Astrocyte (in vitro differentiated cells and primary cell): ENCODE measurements at places on chromosomes 7 and 10.
A peak's percentile ranks its signal among the peaks of the same experiment; 100 is the strongest.

DNA sequence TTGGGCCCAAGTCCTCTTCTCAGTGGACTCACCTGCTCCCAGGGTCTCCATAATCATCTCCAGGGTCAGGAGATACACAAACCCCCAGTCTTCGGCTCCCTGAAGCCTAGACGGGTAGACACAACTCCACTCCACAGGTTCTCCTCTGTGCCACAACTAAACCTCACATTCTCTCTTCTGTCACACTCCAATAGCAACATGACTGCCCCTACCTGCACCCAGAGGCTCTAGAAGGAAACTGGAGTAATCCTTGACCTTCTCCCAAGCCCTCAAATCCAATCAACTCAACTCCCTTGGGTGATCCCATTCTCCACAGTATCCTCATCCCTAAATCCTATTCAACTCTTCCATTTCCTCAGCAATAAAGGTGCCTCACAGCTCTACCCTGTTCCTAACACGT is 16.2 kb downstream of the HNRNPF start:
- DNase-seq, result no peak

DNA sequence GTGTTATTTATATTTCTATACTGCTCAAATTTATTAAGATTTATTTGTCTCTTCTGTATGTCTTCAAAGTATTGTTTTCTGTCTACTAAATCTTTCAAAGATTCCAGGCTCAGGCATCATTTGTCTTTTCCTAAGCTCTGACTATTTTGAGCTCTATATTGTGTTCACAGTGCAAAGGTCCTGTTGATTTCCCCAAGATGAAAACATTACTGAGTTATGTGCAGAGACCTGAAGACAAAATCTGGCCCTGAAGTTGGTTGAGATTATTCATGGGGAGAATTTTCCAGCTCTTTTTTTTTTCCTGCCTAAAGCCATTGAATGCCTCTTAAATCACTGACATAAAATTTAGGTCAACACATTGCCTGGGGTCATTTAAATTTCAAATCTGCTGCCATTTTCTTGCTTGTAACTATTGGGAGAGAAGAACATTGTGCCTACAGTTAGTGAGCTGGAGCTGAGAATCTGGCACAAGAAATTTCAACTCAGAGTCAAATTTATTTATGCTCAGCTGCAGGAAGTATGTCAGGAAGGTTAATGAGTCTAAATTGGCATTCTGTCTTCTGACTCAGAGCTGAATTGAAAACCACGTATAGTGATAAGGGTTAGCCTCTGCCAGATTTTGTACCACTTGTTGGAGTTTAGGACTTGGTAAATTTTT is 31.6 kb downstream of the CSTF2T start:
- DNase-seq, result peak; percentile 62

- DNase-seq, result no peak
Observed at GRCh38 chr10:119539359-119539825, 3.1 kb downstream of the RGS10 start.

DNA sequence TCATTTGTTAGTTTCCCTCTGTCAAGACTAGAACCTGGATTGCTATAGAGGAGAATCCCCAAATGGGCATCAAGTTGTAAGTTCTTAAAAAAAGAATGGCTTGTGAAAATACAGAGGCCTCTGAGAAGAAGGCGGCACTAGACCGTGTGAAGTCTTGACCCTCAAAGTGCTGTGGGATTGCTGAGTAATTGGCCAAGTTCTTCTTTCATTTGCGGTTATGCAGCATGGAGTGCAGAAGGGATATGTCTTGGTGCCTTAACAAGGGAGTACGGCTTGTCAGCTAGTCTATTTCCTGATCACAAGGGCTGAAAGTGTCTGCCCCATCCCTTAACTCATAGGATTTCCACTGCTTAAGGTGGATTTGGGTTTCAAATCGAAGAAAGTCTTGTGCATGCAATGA is 81.2 kb downstream of the MKX start:
- no peak for DNase-seq

DNA sequence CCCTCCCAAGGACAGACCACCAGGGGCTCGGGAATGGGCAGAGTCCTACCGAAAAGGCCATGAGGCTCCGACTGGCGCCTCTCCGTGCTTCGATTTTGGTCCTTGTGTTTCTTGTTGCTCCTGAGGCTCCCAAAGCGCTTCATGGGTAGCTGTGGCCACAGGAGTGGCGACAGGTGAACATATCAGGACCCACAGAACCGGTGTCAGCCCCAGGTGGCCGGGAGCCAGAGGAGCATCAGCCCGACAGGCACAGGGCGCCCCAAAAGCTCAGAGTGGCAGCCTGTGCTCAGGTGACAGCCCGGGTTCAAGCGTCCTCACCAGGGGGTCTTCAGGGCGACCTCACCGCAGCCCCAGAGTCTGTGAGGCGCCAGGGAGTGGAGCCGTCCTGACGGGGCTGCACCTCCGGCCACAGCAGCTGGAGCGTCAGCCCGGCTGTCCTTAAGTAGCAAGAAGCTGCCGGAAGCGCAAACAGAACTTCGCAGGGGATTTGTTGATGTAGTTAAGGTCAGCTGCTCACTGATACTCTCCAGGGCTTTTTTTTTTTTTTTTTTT is 141.0 kb downstream of the PRKAG2 start:
- DNase-seq, result no peak

GRCh38 chr7:143240291-143241168 is 18.7 kb downstream of the TAS2R40 start:
- DNase-seq, result peak; percentile 78
